ENCODE measurements at places on chromosomes 11 and 22.

- DNase-seq, result no peak
These were observed 46.1 kb downstream of the MYEOV start for GRCh38 chr11:69339983-69340565.

DNA sequence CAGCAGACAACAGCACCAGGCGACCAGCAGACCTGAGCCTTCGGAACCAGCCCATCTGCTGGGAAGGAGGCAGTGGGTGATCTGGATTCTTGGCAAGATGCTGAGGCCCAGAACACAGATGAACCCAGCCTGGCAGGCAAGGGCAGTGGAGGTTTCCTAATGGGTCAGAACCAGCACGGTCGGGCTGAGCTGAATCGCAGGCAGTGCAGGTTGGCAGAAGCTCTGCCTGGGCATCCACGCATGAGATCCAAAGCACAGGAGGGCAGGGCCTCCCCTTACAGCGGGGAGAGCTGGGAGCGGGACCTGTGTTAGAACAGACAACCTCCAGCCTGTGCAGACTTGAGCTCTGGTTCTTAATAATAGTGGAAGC is 47.5 kb downstream of the DSCAML1 start:
- DNase-seq, result no peak

DNA sequence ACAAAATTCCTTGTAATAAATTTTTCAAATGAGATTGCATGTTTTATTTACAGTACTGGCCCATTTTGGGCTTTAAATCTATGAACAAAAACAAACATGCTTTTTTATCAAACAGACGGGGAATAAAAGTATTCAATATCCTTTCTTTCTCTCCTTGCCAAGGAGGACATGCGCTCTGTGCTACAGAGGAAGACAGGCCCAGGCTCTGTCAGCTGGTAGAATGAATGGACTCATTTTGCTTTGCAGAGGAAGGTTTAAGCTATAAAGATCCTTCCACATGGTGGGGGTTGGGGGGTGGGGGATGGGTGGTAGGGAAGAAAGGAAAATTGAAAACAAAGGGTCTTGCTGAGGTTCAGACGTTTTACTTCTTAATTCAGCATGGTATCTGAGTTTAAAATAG is 575.6 kb downstream of the INSC start:
- DNase-seq, result no peak

- DNase-seq, result no peak
These were observed 549.0 kb upstream of the LUZP2 start for GRCh38 chr11:23947883-23948282.

DNA sequence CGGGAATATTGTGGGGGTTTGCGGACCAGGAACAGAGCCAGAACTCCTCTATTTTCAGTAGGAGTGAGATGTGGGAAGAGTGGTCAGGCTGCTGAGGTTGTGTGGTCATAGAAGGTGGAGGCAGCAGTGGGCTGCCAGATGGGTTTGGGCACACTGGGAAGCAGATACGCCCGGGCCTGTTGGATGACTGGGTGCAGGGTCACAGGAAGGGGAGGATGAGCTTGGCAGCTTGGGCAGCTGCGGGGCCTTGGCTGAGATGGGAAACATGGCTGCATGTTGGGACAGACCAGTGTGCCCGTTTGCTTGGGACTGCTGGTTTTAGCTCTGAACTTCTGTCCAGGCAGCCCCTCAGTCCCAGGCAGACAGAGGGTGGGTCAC is 11.4 kb downstream of the SHANK3 start:
- no peak for DNase-seq

GRCh38 chr22:50276143-50276542 is 6.0 kb upstream of the MAPK11 start:
- DNase-seq, result peak; percentile 76

DNA sequence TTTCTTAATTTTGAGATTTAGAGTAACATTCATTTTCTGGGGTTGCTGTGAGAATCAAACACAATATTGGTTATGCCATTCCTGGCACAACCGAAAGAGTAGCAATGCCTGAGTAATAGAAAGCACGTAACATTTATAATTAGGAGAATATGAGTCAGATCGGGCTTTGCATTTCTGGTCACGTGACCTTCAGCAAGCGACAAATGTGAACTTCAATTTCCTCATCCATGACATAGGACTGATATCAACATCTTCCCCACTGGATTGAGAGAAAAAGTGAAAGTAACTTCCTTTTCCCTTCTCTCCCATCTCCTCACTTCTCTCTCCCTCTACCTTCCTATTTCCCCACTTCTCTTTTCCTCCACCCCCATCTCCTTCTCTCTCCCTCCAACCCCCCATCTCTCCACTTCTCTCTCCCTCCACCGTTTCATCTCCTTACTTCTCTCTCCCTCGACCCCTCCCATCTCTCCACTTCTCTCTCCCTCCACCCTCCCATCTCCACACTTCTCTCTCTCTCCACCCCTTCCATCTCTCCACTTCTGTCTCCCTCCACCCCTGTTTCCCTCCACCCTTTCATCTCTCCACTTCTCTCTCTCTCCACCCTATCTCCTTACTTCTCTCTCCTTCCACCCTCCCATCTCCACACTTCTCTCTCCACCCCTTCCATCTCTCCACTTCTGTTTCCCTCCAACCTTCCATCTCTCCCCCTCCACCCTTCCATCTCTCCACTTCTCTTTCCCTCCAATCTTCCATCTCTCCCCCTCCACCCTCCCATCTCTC is 33.5 kb upstream of the CAT start:
- peak; percentile 40 for DNase-seq

GRCh38 chr22:28246397-28246796 is 327.3 kb upstream of the PITPNB start:
- DNase-seq, result no peak

- no peak for DNase-seq
These were observed 9.5 kb downstream of the MAP4K2 start for GRCh38 chr11:64793271-64794160.

DNA sequence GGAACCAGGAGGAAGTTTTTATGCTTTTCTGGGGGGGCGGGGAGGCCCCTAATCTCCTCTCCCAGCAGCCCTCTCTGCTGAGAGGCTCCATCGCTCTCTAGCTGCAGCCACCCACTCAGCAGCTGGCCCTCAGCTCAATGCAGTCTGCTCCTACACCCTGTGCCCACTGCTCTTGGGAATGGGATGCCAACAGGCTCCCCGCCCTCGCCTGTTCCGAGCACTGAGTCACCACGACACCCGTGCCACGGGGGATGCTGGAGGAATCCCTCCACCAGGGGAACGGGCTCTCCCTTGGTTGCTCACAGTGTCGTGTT is 23.5 kb upstream of the SUSD2 start:
- no peak for DNase-seq

DNA sequence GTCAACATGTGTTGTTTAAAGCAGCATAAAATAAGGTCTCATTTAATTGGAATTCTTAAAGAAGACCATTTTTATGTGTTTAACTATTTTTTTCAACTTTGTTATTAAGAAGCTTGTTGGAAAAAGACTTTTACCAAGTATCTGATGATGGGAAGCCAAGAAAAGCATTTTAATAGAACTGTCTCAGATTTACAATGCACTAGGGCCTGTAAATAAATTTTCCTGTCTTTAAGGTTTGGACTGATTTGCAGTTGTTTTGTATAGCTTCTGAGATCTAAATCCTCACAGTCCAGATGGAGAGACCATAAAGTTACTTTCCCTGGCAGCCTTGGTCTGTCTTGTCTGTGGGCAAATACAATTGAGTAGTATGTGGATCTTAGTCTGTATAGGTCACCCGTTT is 41.6 kb downstream of the EXT2 start:
- no peak for DNase-seq

DNA sequence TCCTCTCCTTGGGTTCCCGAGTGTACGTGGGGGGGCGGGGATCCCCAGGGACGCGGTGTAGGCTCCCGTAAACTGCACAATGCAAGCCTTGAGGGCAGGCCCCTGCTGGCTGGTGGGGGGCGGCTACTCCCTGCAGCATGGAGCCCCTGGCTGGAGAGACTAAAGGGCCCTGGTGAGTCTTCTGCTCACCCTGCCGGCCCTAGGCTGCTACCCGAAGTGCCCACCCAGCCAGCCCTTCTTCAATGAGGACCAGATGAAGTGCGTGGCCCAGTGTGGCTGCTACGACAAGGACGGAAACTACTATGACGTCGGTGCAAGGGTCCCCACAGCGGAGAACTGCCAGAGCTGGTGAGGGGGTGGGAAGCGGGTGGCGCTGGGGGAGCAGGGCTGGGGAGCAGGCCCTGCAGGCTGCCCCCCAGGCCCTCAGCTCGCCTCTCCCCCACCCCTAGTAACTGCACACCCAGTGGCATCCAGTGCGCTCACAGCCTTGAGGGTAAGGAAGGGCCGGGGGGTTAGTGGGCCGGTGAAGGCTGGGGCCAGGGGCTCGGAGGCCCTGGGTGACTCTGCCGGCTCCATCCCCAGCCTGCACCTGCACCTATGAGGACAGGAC is 16.8 kb downstream of the MUC5B start:
- DNase-seq, result no peak

- no peak for DNase-seq
These were observed 37.6 kb downstream of the RAB30 start for GRCh38 chr11:83033972-83034672.

DNA sequence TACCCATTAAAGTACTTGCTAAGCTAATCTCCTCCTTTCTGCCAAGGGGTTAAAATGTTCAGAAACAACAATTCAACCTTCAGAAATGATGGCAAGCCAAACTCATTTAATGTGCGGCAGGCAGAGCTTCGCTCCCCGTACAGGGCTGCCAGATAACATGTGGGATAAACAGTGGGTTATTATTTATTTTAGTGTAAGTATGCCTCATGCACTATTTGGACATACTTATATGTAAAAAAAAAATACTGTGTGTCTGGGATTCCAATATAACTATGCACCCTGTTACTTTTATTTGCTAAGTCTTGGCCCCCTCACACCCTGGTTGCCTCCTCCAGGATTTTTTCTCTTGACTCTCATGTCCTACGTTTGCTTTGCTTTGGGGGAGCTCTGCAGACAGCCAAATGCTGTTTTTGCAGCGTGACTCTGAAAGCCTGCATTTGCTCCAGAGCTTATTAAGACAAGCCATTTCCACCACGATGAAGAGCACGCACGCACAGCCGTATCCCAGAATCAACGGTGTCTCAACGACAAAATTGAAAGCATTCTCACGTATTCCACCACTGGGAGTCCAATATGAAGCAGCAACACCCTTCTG is 86.5 kb upstream of the SHANK2 start:
- no peak for DNase-seq

DNA sequence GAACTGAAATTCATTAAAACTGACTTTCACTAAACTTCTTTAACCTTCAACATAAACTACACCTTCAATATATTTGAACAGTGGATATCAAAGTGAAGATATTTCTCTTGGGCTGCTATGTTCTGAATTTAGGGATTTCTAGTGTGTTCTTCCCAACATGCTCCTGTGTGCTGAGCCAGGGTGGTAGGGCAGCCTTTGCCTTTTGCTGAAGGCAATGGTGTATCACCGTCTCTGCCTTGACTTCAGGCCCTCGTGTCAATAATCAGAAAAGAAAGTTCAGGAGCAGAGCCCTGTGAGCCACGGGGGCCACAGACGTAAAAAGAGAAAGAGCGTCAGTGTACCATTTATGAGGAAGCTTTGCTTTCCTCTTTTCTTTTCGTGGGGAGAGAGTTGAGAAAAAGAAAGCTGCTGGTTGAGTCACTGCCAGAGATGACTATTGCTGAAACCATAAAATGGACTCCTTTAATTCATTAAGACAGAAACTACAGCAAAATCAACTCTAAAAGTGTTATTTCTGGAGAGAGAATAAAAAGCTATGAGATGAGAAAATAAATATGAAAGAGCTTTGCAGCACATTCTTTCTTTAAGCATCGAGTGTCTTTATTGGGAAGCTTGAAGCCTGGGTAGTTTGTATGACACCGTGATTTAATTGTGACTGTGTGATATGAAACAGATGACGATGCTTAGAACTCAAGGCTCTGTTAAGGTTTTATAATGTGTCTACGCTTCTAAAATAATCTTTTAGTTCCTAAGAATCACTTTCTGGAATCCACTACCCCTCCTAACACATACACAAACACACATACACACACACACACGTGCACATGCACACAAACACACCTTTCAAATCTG is 271.8 kb upstream of the MTNR1B start:
- peak; percentile 9 for DNase-seq

DNA sequence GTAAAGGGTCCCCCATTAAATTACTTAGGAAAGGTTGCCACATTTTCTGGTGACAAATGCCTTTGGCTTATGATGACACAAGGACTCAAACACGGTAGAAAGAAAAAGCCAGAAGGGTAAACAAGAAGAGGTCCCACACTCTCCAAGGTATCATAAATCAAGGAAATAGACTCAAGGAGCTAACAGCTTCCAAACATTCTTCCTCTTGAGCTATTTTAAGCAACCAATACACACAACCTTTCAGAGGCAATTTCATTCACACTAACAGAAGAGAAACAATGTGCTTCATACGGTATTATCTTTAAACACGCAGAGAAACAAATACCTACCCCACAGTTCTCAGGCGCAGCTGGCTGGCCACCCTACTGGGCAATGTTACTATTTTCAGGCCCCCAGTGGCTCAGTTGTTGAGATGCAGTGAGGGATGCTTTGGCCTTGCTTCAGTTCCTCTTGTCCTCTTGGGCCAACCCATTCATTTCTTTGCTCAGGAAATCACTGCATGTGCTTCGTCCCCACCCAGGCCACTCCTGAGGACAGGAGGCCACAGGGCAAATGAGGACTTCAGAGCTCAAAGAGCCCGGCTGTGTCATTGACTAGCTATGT is 15.8 kb downstream of the ABTB2 start:
- no peak for DNase-seq

GRCh38 chr11:75254326-75254725 is 13.8 kb downstream of the TPBGL start:
- DNase-seq, result no peak

DNA sequence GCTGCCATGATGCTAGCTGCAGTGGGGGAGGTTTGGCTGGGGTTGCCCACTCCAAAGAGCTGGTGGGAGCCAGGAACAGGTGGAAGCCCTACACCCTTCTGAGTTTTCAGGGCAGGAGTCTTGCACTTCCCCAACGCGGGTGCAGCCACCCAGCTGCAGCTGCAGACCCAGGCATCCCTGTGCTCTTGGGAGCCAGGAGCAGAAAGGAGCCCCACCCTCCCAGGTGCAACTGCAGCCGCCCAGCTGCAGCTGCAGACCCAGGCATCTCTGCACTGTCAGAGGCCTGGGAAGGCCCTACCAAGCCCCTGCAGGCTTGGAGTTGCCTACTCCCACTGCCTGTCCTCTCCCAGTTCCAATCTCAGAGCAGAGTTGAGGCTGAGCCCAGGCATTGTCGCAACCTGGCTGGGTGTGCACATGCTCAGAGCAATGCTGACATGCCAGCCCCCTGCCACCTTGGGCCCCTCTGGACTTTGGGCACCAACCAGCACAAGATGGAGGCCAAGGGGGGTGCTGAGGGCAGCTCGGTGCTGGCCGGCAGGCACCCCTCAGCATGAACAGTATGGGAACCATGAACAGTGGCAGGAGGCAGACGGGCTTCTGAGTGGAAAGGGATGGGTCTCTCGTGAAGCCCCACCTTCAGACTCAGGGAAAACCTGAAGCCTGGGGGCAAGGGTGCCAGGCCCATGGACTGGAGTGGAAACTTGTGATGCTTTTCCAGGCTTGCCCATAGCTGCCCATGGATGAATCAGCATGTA is 195.4 kb downstream of the DCDC1 start:
- DNase-seq, result no peak

DNA sequence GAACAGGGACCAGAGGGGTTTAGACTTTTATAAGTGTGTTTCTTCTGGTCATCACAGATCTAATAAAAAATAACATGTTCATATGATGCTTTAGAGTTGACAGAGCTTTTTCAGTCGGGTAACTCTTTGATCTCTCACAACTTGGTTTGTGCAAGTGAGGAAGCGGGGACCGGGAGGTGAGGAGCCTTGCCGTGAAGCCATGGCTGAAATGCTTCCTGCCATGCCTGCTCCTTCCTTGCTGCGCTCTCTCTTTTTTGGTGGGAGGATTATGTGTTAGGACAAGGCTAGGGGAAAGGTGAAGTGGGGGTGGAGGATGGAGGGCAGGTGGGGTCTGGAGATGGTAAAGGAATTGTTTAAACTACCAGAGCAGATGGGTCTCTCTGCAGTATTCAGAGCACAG is 23.8 kb downstream of the TEAD1 start:
- DNase-seq, result no peak

Measured in activated CD4-positive, alpha-beta T cell treated with anti-CD3 and anti-CD28 coated beads, Interleukin-2, Interleukin-4, amounts not matched to agents 100 ng/mL and 50 ng/mL, durations not matched to agents 16 hours and 8 hours (primary cell).